ENCODE measurements at places on chromosomes 5 and 9.

- no peak for DNase-seq
Measured at GRCh38 chr5:94362857-94363256, 255.5 kb downstream of the KIAA0825 start.

GRCh38 chr5:114324282-114324681 lies 37.6 kb upstream of the KCNN2 start:
- no peak for DNase-seq

- DNase-seq = no peak
Measured at GRCh38 chr5:173733831-173734501, 117.5 kb upstream of the BOD1 start.

DNA sequence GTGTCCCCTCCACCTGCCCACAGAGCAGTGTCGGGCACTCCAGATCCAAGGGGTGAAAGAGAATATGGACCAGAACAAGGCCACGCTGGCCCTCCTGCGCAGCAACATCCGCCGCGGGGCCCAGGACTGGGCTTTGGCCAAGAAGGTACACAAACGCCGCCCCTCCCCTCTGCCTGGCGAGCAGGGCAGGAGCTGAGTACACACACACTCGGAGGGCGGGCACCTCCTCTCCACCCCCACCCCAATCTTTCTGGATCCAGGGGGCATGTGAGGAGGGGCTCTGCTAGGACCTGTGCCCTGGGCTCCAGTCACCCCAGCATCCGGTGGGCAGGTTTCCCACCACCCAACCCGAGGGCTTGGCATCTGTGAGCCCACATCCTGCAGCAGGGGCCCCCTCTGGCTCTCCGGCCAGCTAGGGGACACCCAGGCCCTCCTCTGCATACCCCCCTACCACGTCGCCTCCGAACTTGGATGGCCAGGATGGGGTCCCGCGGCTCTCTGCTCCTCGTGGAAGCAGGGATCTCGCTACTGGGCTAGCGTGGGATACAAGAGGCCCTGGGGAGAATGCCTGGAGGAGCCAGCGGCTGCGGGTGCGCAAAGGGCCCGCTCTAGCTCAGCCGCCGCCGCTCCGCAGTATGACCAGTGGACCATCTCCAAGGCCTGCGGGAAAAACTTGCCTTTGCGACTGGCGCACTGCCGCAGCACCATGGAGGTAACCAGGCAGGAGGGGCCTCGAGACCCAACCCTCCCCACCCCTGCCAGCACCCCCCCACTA lies 3.1 kb downstream of the CCDC183 start:
- no peak for DNase-seq

DNA sequence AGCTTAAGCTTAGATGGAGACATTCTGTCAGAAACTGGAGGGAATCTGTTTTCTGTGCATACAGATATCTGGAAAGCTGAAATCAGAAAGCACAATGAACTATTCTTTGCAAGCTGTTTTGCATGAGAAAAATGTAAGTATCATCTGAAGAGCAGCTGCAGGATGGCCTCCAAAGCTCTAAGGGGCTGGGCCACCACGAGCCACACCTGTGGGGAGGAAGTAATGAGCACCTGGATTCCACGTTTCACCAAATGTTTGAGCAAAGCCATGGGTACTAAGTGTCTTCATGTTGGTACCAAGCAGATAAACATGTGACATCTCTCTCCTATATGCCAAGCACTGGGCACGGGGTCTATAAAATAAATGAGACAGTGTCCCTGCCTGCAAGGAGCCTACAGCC lies 199.3 kb downstream of the TTLL11 start:
- DNase-seq = no peak

- DNase-seq = no peak
Measured at GRCh38 chr5:162429142-162429541, 361.6 kb downstream of the GABRG2 start.

DNA sequence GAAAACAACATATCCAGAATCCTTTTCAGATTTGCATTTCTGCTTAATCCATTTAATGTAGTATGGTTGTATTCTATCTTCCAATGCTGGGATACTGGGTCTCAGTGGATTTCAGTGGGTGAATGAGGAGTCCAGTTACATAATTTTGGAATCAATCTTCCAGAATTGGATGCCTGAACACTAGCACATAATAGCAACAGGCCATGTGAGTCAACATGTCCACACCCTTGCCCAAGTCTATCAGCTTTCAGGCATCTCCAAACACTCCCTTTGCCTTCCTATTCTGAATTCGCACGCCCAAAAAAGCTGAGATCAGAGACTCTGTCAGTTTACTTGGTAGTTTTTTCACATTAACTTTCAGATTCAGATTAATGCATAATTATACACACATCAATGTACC lies 202.6 kb downstream of the TSSK1B start:
- no peak for DNase-seq

All from activated naive CD4-positive, alpha-beta T cell treated with anti-CD3 and anti-CD28 coated beads, Interleukin-2, amount 50 U/mL, for 16 hours (primary cell).